ENCODE measurements at places on chromosomes 3 and 15.

GRCh38 chr3:133230195-133230594 is 169.7 kb upstream of the BFSP2 start:
- no peak for DNase-seq

DNA sequence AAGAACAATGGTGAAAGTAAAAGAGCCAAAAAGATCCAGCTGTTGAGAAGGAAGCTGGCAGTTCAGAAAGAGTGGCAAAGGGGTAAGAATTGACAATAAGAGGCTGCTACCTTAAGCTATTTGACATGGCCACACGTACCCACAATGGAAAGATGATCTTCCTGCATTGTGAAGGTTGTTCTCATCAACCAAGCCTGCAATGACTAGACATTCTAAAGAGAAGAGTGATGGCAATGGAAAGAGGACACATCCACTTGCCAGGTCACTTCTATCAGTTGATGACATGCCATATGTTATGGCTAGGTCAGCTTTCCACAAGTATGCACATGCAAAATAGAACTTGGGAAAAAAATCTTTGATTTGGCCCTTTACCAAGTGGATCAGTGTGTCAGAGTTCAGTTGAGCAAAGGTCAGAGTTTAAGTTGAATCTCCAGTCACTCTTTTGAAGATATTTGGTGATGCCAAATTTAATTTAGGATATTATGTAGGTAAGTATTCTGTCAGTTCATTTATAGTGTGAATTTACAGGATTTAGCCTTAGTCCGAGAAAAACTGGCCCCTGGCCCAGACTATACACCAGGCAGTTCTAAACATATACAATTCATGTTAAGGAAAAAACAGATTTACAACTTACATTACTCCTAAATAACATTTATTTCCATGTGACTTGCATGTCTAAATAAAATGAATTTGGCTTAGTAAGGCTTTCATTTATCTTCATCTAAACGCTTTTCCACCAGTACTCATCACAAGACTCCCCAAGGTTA is 104.9 kb upstream of the FLNB start:
- no peak for DNase-seq

- DNase-seq: no peak
These were observed 85.1 kb upstream of the OCA2 start for GRCh38 chr15:28184166-28184565.

GRCh38 chr3:30620402-30621360 is 14.3 kb downstream of the TGFBR2 start:
- no peak for DNase-seq

GRCh38 chr3:96619475-96619874 is 194.9 kb upstream of the EPHA6 start:
- no peak for DNase-seq

DNA sequence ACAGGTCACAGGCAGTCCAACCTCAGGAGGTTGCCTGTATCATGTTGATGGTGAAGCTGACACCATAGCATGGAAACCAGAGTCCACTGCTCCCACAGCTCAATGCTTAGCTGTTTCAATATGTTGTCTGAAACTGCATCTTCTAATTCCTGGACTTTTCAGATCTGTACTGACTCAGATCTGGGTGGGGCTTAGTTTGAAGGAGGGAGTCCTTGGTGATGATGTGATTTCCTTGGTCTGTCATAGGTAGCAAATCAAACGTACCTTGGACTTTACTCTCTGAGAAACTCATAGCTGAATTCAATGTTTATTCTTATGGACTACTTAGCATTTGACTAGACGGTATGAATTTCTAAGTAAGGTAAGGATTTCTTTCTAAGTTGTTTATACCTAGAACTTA is at the start of gene HHLA2:
Gene HHLA2 (plus strand): TSS at position 310 of the 400 bp plus-strand sequence. CDS start 55,266 bp downstream, outside the sequence.
- DNase-seq: no peak

- peak; percentile 22 for DNase-seq
These were observed 74.7 kb downstream of the SPATA16 start for GRCh38 chr3:173066044-173067004.

DNA sequence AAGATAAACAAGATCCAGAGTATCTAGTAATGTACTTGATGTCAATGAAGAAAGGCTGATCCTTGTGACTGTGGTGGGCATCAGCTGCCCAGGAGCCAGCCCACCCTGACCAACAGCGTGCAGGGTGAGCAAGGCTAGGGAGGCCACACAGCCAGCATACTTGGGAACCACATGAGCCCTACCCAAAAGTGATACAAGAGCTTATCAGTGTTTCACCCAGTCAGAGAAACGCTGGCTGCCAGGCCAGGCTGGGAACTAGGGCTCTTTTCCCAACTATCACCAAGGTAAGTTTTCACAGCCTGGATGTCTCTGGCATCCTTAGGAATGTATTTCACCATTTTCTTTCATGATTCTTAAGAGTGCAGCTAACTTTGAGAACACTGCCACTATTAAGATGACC is 24.9 kb downstream of the CHAC1 start:
- DNase-seq: no peak

- no peak for DNase-seq
These were observed 28.2 kb upstream of the DNAJC19 start for GRCh38 chr3:181017690-181018089.

DNA sequence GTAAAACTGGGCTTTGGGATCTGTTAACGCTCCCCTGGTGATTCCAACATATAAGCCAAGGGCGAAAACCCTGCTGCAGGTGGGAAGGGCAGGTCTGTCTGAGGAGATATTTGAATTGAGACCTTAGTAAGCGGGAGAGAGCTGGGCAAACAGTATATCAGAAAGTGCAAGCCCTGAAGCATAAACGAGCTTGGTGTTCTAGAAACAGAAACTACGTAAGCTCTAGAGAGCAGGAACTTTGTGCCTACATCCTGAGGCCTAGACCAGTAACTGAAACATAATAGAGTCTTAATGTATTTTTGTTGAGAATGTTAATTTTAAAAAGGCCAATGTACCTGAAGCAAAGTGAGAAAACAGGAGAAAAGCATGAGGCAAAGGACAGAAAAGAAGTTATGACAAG is 62.9 kb upstream of the FSIP1 start:
- no peak for DNase-seq

- no peak for DNase-seq
These were observed 104.6 kb downstream of the LIPC start for GRCh38 chr15:58536414-58536813.

DNA sequence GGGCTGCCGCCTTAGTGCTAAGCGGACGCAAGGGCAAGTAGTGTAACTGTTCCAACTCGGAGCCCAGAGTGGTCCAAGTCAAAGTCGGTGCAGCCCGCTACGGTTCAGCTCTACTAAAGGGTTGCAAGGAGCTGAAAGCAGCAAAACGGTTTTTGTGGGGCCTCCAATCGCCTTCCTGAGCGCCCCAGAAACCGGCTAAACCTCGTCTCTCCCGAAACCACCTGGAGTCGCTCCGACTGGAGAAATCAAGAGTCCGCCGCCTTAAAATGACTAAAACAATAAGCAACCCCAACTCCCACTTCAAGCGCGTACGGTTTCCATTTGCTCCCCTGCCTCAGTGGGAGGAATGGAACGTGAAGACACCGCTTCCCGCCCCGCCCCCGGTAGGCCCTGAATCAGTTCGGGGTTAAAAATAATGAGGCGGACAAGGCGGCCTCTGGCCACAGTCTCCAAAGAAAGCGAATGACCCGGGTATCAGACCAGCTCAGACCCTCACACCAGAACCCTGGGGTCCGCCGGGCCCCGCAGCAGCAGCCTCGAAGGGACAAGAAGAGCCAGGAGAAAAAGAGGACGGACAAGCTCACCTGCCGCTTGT is 401 bp downstream of the SEC11A start:
- peak; percentile 5 for DNase-seq

DNA sequence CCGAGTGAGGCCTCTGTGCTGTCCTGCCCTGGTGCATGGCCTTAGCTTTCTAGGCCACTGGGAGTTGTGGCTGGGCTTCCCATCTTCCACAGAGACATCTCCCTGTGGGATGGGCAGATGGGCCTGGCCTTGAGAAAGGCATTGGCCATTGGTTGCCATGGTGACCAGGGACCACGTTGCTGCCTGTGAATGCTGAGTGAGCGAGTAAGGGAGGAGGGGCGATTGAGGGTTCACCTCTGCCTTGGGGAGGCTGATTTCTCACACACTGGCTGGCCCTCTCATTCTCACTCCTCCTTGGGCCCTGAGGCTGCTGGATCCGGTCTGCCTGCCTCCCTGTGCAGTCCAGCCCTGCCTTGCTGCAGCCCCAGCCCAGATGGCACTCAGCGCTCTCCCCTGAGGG is 26.4 kb upstream of the DOCK3 start:
- peak; percentile 1 for DNase-seq

DNA sequence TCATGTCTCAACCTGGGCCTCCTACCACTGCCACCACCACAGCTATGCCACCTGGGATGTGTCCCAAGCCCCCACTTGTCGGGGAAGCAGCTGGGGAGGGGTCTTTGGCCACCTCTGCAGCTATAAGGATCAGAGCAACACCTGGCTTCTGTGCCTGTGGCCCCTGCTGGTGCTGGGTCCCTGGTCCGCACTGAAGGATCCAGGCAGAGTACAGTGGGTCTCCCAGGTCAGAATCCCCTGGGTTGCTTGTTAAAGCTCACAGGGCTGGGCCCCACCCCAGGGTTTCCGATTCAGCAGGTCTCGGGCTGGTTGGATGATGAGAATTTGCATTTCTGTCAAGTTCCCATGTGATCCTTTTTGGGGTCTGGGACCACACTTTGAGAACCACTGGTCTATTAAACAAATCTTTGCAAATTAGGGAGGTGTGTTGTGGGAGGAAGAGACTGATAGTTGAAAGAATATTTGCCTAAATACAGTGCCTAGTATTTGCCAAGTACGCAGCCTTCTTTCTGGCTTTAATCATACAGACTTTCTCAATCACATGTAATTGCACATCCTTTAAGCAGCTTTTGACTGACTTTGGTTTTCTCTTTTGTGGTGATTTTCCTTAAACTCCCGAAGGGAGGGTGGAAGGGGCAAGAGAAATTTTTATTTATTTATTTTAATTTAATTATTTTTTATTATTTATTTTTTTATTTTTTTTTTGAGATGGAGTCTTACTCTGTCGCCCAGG is 127.3 kb downstream of the IGF1R start:
- no peak for DNase-seq

GRCh38 chr3:6168256-6168655 is 692.7 kb upstream of the GRM7 start:
- no peak for DNase-seq

DNA sequence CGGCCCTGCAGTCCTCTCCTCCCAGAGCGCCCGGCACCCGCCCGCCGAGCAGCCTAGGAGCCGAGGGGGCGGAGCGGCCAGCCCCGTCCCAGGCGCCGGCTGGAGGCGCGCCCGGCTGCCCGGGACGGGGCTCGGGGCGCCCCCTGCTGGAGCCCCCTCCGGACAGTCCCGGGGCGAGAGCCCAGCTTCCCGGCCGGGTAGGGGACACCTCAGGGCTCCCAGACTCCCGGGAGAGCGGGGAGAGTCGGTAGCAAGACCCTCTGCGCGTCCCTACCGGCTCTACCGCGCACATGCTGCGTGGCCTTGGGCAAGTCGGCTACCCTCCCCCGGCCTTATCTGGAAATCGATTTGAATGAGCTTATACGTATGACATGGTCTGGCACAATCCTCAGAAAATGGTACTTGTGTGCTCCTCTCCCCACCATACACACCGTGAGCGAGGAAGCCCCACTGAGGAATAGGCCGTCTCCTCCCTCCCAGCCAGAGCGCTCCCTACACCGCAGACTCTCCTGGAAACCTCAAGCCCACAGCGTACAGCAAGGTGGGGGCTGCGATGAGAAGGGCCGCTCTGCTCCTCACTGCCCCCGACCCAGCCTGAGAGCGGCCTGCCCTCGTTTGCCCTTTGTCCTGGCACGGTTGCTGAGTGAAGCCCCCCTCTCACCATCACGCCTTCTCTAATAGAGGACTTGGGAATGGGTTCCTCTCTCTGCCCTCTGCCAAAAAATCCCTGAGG is at the start of gene DAPK2:
Gene DAPK2 (minus strand): TSS at position 65 of the 733 bp plus-strand sequence. CDS start 6,224 bp downstream, outside the sequence.
- DNase-seq: no peak

- no peak for DNase-seq
These were observed 4.7 kb downstream of the LMAN1L start for GRCh38 chr15:74817370-74817737.

- no peak for DNase-seq
These were observed 127.5 kb downstream of the BDH1 start for GRCh38 chr3:197428117-197428801.

- no peak for DNase-seq
These were observed 57.7 kb upstream of the AADACL2 start for GRCh38 chr3:151675858-151676615.

- no peak for DNase-seq
These were observed 2.6 kb downstream of the MAP2K1 start for GRCh38 chr15:66389098-66389858.

- DNase-seq: no peak
These were observed 293.0 kb upstream of the ATP11B start for GRCh38 chr3:182500289-182500688.

DNA sequence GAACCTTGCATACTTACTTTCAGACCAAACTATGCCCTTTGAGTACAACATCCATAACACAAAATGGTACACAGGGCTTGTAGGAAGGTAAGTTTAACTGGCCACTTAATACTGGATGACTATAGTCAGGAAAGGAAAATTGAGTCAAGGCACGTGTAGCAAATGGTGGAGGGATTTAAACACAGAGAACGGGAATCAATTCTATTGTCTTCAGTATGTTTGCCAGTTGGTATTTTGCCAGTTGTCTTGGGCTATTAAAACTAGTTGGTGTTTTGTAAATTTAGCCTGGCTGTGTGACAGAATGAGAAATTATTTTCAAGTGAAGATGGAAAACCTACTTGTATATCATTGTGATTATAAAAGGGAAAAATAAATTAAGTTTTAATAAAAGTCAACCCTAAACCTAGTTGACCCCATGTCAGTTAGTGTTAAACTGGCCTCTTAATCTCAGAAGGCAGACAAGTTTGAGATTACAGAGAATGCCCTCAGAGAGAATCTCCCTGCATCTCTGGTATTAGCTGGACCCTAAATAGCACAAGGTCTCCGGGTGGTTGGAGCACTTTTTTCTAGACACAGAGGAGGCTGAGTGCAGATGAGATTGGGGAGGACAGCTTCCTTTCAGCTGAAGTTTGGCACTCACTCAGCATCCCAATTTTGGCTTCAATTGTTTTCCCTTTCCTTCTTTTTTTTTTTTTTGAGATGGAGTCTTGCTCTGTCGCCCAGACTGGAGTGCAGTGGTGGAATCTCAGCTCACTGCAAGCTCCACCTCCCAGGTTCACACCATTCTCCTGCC is 91.2 kb downstream of the MB21D2 start:
- DNase-seq: peak; percentile 68

DNA sequence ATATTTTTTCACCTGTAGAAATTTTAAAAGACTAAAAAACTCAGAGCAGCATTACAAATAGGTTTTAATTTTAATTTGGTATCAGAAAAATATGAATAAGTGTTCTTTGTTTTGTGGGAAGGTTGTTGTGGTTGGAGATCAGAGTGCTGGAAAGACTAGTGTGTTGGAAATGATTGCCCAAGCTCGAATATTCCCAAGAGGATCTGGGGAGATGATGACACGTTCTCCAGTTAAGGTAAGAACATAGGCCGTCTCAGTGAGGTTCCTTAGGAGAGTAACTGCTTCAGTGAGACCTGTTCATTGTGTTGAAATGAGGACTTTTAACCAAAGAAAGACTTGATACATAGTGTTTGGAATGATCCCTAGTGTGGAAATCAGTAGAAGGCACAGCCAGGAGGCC is 44.8 kb downstream of the OPA1 start:
- no peak for DNase-seq

All from NCI-H1105 treated with DMSO at 0.1 percent for 48 hours (cell line).